H54 (cell line): ENCODE measurements at places on chromosomes 7 and 10.

DNA sequence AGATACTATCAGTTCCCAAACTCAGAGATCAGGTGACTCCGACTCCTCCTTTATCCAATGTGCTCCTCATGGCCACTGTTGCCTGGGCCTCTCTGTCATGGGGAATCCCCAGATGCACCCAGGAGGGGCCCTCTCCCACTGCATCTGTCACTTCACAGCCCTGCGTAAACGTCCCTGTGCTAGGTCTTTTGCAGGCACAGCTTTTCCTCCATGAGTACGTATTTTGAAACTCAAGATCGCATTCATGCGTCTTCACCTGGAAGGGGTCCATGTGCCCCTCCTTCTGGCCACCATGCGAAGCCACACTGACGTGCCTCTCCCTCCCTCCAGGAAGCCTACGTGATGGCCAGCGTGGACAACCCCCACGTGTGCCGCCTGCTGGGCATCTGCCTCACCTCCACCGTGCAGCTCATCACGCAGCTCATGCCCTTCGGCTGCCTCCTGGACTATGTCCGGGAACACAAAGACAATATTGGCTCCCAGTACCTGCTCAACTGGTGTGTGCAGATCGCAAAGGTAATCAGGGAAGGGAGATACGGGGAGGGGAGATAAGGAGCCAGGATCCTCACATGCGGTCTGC, 162.2 kb downstream of the EGFR start:
- DNase-seq: no peak

DNA sequence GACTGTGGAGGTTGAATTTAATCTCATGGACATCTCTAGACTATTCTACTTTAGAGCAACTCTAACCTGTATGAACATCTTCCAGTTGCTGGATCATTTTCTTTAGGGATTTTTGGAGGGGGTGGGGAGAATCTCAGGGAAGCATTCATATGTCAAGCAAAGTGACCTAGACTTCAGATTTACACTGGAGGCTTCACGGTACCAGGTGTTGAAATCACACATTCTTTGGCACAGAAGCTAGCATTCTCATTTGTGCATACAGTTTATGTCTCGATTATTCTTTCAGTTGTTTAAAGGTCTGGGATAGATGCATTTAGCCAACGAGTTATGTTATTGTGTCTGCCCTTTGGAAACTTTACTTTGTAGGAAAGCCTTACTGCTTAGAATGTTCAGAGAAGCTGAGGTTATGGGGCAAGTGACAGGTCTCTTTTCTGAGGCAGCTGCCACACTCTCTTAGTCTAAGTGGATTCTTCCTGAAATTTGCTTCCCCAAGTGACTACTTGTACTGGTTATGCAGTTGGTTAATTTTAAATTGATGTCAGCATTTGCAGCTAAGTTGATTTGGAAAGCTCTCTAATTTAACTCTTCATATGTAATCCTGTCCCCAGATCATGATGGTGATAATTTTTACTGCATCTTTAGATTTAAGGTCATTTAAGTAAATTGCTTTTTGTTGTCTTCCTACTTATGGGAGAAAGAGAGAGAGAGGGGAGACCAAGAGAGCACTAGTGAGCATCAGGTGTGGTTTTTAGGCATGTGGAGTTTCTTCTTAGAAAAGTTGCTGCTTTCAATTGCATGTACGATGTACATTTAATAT, 153.8 kb downstream of the PRKG1 start:
- DNase-seq: no peak

- no peak for DNase-seq
Observed at GRCh38 chr10:123555616-123556015, 110.5 kb upstream of the GPR26 start.

- no peak for DNase-seq
Observed at GRCh38 chr10:133096616-133097269, 9.0 kb downstream of the ADGRA1 start.

DNA sequence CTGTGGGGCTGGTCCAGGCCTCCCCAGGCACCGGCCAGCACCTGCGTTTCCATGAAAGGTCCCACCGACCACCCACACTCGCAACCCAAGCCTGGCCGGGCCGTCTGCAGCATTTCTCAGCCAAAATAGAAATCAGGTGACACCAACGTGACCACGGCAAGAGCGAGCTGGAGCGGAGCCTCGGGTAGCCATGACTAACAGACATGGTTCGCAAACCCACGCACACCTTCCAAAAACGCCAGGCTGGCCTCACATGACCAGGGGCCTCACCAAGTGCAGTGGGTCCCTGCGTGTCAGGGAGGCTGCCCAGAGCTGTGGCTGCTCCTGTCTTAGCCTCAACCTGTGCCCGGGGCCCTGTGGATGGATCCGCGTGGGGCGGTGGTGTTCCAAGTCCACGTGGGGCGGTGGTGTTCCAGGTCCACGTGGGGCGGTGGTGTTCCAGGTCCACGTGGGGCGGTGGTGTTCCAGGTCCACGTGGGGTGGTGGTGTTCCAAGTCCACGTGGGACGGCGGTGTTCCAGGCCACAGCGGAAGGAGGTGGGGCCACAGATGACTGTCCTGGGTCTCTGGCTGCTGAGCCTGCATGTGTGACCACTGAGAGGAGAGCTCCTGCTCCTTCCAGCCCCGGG, 64.4 kb upstream of the ADGRA1 start:
- DNase-seq: no peak

DNA sequence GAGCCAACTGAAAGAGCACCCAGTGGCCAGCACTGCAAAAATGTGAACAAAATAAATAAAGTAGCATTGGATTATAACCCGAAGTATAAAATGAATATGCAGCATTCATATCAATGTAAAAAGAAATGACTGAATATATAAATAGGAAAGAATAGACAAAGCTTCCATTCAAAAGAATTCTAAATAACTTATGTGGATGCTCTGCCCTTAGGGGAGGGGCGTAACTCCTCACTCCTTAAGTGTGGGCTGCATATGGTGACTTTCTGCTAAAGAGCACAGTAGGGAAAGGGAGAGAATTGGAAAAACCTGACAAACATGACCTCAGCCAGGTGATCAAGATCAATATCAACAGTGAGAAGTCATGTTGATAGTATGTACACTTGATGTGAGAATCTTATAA, 109.9 kb upstream of the DOCK1 start:
- DNase-seq: no peak

DNA sequence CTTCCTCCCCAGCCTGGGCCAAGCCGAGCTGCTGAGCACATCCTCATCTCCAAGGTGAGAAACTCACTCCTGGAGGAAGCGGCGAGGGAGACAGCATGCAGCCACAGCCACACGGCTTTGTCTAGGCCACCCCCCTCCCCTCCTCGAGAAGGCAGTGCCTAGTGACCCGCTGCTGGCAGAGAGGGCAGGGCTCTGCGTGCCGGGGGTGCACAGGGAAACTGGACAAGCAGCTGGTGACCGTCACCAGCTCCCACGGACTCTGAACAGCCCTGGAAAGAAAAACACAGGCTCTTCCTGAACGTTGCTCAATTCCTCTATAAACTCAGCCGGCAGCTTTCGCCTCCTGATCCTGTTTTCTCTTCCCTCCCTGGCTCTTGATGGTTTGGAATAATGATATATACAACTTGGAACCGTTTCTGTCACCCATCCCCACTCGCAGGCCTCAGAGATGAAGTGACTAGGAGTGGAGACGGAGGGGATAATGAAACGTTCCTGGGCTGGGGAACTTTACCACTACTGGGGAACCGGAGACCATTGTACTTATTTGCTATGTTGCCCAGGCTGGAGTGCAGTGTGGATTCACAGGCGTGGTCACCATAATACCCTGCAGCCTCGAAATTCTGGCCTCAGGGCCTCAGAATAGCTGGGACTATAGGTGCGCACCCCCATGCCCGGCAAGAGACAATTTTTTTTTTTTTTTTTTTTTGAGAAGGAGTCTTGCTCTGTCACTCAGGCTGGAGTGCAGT, 19.3 kb downstream of the PAPOLB start:
- no peak for DNase-seq

GRCh38 chr10:88725798-88726197, 19.7 kb downstream of the LIPK start:
- no peak for DNase-seq

DNA sequence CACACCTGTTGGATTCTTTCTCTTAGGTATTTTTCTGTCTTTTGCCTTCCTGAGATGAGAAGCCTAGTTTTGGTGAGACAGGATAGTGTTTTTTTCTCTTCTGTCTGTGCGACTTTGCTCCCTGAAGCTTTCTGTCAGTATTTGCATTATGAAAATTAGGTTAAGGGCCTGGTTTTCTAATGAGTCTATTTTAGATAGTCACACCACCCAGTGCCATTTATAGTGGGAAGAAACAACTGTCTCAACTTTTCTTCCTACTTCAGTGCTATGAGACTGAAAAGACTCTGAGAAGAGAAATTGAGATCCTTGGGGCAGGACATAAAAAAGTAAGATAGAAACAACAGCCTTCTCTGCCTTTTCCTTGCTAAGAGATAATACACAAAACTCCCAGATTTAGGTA, 53.6 kb downstream of the MINPP1 start:
- no peak for DNase-seq

DNA sequence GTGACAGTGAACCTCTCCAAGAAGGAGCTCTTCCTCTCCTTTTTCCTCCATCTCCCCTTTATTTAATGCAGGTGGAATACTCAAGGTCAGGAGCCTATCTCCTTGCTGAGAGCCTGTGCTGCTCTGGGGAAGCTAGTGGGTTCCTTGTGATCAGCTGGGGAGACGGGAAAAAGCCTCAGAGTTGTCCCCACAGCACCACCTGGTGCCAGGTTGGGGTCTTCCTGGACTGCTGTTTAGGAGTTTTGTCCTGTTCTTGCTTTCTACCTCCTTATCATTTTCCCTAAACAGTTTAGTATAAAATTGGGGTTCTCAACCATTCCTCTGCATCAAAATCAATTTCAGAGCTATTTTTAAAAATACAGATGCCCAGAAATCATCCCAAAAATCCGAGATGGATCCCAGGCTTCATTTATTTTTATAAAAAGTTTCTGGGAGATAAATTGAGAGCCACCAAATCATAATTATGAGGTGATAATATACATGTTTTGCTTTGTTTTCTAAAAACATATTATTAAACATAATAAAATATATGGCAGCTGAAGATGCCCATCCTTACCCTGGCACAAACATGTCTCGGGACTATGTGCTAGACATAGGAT, 44.3 kb downstream of the MACC1 start:
- DNase-seq: peak; percentile 54

DNA sequence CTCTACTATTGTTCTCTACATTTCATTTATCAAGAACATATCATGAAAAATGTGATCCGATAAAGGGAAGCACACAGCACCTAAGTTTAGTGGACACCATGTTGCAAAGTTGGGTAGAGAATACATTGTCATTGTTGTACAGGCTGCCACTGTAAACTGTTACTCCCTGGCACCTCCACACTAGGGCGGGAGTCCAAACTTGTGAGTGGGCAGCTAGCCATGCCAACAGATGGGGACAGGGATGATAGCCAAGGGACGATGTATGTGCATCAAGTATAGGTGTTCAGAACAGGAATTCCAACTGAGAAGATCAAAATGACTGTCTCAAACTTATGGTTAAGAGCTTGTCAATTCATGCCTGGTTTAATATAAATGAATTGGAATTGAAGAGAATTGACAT, 31.1 kb upstream of the COMMD3 start:
- no peak for DNase-seq

DNA sequence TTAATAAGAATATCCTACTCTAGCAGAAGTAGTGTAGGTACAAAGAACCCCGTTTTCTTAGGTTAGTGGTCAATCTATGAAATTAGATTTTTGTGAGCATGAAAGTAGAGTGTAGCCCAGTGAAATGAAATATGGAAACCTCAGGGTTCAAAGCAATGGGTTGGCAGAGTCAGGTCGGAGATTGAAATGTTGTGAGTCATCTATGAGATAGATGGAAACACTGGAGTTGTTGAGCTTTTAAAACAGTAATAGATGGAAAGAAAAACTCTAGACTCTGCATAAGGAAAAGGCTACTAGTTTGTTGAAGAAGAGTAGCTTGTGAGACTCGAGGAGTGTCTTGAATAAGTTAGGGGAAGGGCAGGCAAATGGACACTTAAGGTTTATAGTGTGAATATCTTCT, 251.9 kb downstream of the EXOC4 start:
- no peak for DNase-seq

GRCh38 chr10:131915484-131915883, 14.7 kb downstream of the PPP2R2D start:
- DNase-seq: no peak

DNA sequence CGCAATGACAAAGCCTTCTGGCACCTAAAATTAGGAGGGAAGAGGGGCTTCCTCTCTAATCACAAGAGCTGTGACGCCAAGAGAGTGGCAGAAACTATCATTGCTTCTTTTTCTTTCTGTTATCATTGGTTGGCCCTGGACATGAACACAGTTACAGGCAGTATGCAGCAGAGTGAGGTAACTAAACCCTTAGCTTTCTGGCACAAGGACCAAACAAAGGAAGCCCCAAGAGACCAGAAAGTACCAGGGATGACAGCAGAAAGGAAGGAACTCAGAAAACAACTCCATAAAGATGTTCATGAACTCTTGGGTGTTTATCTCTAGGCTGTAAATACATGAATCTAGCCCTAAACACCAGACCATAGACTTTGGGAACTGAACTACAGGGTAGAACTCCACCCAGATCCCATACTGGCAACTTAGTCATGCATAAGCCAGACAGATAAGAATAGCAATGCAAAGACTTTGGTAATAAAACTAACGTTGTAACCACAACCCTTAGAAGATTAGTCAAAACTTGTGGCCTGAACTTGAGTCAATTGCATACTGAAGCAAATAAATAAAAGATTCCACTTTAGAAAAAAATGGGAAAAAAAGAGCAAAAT, 195.7 kb upstream of the PTN start:
- peak; percentile 15 for DNase-seq

GRCh38 chr7:139038691-139039090, 2.8 kb upstream of the ZC3HAV1L start:
- DNase-seq: no peak

DNA sequence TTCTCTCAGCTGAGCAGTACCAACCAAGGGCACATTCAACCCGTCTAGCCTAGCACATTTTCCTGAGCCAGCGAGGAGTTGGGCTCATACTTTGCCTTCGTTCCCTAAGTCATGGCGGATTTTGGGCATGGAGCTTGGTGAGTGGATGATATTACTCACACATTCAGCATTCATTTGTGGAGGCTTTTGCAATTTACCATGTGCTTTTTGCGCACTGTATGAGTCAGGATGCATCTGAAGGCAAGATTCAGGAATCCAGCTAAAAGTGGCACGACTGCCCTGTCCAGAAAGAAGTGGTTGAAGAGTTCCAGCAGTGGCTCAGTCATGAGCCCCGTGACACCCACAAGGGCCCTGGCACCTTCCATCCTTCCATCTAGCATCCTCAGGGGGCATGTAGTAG, 24.2 kb upstream of the MGMT start:
- DNase-seq: no peak
